ENCODE measurements at places on chromosomes 6 and 20. TPM values are rescaled to one million over a fixed set of nuclear protein-coding genes. Genes with fewer than 3 reads are reported as not detected.

GRCh38 chr6:26426691-26427450 is 13.4 kb upstream of the BTN3A3 start:
- no peak overlapping the region for H3K27ac ChIP-seq
- no peaks in the 10 kb centered on the region for H3K27me3 ChIP-seq
- H3K36me3 ChIP-seq: peaks cover 25% of the 10 kb centered on the region
- peaks cover 16% of the 10 kb centered on the region for H3K4me1 ChIP-seq
- no peak overlapping the region for H3K4me3 ChIP-seq

The HAO1 gene
- not detected for total RNA-seq

The AIF1 gene
- total RNA-seq: 118 TPM

The AHCY gene
- total RNA-seq: 51.8 TPM

GRCh38 chr6:145155873-145156782 is 579.2 kb downstream of the EPM2A start:
- peaks cover 2% of the 10 kb centered on the region for H3K27me3 ChIP-seq
- no peaks in the 10 kb centered on the region for H3K4me1 ChIP-seq
- no peak overlapping the region for H3K4me3 ChIP-seq
- H3K36me3 ChIP-seq: no peaks in the 10 kb centered on the region

- no peak overlapping the region for H3K27ac ChIP-seq
- no peak for DNase-seq
- peaks cover 2% of the 10 kb centered on the region for H3K4me1 ChIP-seq
- H3K36me3 ChIP-seq: peaks cover 1% of the 10 kb centered on the region
- H3K27me3 ChIP-seq: peaks cover 22% of the 10 kb centered on the region
- no peak overlapping the region for H3K4me3 ChIP-seq
These were observed 3.3 kb downstream of the PLCB4 start for GRCh38 chr20:9071976-9072726.

- peaks cover 4% of the 10 kb centered on the region for H3K27me3 ChIP-seq
- no peak overlapping the region for H3K4me3 ChIP-seq
- no peaks in the 10 kb centered on the region for H3K36me3 ChIP-seq
- H3K27ac ChIP-seq: no peak overlapping the region
These were observed 151.9 kb upstream of the COL21A1 start for GRCh38 chr6:56399250-56399671.

The WFDC2 gene
- total RNA-seq: not detected

DNA sequence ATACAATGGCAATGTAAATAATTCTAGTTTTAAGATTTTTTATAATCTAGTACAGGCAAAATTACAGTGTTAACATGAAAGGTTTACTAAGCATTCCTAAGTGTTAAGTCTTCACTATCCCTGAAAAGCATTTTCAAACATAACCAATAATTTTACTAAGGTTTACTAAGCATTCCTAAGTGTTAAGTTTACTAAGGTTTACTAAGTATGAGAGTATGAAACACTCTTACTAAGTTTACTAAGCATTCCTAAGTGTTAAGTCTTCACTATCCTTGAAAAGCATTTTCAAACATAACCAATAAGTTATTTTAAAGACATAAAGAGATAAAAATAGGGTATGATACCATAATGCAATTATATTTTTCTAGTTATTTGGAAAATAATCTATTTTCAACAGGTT is 82.6 kb downstream of the PRSS35 start:
- no peaks in the 10 kb centered on the region for H3K27me3 ChIP-seq
- no peak overlapping the region for H3K27ac ChIP-seq
- no peak for DNase-seq
- no peak overlapping the region for H3K4me3 ChIP-seq

GRCh38 chr6:132569170-132569569 is 952 bp upstream of the TAAR6 start:
- H3K4me3 ChIP-seq: no peak overlapping the region
- no peak overlapping the region for H3K27ac ChIP-seq
- H3K27me3 ChIP-seq: peaks cover 27% of the 10 kb centered on the region

GRCh38 chr20:58555078-58555765 is 40.0 kb upstream of the APCDD1L start:
- H3K4me1 ChIP-seq: no peaks in the 10 kb centered on the region
- DNase-seq: no peak
- no peak overlapping the region for H3K27ac ChIP-seq
- no peaks in the 10 kb centered on the region for H3K36me3 ChIP-seq

The PHACTR3 gene
- total RNA-seq: not detected

GRCh38 chr6:90846824-90847223 is 260.0 kb upstream of the MAP3K7 start:
- H3K27ac ChIP-seq: no peak overlapping the region
- H3K36me3 ChIP-seq: no peaks in the 10 kb centered on the region
- H3K4me1 ChIP-seq: no peaks in the 10 kb centered on the region
- peaks cover 6% of the 10 kb centered on the region for H3K27me3 ChIP-seq
- no peak for DNase-seq

DNA sequence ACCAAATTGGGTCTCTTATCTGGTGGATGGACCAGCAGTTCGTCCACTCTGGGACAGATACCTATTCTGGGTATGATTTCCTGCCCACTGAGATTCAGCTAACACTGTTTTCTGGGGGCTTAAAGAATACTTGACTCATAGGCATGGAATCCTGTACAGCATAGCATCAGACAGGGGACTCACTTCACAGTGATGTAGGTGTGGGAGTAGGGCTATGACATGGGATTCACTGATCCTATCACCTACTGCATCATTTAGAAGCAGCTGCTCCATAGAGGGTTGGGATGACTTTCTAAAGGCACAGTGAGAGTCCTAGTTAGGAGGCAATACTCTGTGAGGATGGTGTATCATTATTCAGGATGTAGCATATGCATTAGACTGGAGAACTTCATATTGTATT is 74.5 kb upstream of the AHI1 start:
- peaks cover 27% of the 10 kb centered on the region for H3K4me1 ChIP-seq
- no peak overlapping the region for H3K27ac ChIP-seq
- peaks cover 6% of the 10 kb centered on the region for H3K36me3 ChIP-seq

The RIPOR2 gene
- total RNA-seq: 181 TPM

DNA sequence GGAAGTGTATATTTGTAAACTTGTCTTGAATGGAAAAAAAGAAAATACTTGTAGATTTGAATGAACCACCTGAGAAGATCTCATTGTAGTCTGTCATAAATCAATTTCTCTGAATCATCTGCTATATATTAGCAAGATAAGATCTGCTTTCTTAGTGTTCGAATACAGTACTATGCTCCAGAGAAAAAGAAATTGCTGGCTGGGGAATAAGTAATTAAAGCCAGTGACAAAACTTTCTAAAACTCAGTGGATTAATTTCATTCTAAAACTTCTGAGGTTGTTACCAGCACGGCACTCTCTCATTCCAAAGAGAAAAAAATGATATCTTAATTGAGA is 22.4 kb upstream of the MROH8 start:
- no peak overlapping the region for H3K27ac ChIP-seq
- no peak overlapping the region for H3K4me3 ChIP-seq
- H3K36me3 ChIP-seq: peaks cover 23% of the 10 kb centered on the region
- no peaks in the 10 kb centered on the region for H3K27me3 ChIP-seq
- no peak for DNase-seq
